ENCODE measurements at places on chromosomes 6 and 20.

DNA sequence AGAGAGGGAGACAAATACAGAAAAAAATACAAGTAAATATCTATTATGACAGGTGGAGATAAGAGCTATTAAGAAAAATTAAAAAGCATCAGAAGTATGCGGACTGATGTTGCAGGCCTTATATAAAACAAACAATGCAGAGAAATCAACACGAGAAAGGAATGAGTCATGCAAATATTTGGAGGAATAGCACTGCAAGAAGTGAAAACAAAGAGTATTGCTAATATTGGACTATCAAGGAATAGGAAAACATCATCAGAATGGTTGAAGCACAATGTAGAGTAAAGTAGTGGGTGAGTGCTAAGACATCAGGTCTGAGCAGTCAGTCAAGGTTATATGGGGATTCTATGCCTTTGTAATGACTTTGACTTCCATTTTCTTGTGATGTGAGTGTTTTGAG, 657.5 kb upstream of the GJE1 start:
- DNase-seq, result no peak

- no peak for DNase-seq
Measured at GRCh38 chr20:46955601-46956556, 61.2 kb downstream of the EYA2 start.

- peak; percentile 84 for DNase-seq
Measured at GRCh38 chr20:45290677-45291355, 15.8 kb upstream of the RBPJL start.

DNA sequence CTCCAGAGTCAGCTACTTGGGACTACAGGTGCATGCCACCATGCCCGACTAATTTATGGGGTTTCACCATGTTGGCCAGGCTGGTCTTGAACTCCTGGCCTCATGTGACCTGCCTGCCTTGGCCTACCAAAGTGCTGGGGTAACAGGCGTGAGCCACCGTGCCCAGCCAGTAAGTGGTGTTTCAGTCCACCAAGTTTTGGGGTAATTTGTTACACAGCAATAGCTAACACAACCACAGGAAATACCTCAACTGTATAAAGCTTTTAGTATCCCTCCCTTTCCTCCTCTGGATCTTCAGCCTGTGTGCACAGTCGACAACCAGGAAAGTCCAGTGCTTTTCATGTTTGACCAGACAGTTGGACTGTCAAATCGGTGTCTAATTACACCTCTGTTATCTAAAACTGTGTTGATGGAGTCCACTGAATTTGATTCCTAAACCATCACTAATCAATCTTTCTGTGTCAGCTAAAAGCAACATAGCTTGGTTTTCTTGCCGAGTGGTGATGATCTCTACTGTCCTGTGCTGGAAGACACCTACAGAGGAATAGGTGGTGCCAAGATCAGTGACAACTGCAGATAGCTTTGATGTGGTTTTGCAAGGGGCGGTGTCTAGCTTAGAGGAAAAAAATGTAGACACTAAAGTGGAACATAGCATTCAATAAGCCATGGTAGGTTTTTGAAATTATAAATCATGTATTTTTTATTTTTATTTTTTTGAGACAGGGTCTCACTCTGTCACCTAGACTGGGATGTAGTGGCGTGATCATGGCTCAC, 22.2 kb upstream of the ZBTB2 start:
- no peak for DNase-seq

GRCh38 chr6:44967481-44967880, 360.6 kb upstream of the RUNX2 start:
- no peak for DNase-seq

- no peak for DNase-seq
Measured at GRCh38 chr20:59014680-59015389, 4.4 kb upstream of the TUBB1 start.

GRCh38 chr20:55365745-55366144, 639.6 kb downstream of the CBLN4 start:
- DNase-seq, result no peak

DNA sequence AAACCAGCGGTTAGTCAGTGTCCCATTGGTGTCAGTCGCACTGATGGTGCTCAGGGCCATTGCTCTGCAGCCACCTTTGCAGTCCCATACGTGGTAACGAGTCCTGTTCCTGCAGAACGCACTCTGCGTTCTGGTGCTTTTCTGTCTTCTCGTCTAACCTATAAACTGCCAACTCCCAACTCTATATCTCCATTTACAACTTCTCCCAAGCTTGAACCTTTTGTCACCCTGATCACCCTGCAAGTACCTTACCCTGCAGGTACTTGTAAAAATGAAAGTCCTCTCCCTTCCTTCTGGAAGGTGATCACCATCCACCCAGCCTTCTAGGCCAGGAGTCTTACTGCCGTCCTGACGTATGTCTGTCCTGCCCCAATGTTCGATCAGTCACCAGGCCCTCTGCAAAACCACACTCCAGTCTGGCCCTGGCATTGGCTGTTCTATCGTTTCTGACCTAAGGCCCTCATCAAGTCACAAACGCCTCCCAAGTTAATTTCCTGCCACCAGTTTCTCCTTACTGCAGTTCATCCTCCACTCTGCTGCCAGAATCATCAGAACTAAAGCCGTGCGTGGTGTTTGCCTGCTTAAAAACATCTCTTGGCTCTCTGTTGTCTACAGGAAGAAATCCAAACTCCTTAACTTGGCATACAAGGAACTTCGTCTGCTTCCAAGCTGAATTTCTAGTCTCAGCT, 7.9 kb downstream of the RREB1 start:
- no peak for DNase-seq

GRCh38 chr20:18304618-18305017, 16.3 kb downstream of the ZNF133 start:
- no peak for DNase-seq

- no peak for DNase-seq
Measured at GRCh38 chr6:69456086-69456485, 340.7 kb downstream of the LMBRD1 start.

- no peak for DNase-seq
Measured at GRCh38 chr6:166105341-166106075, 62.1 kb downstream of the TBXT start.

GRCh38 chr6:115999235-115999634, 61.5 kb downstream of the FRK start:
- DNase-seq, result no peak

DNA sequence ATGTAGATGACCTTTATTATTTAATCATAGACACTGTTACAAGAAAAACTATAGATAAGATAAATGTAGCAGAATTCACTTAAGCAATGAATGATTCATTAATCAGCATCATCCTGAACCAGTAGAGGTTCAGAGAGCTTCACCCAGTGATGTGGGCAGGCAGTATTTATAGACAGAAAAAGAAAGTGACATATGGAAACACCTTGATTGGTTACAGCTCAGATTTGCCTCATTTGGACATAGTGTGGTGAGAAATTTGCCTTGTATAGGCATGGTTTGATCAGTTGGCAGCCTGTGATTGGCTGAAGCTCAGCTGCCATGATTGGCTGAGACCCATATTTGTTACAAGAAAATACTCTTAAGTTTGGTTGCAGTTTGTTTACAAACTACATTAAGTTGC, 4.6 kb downstream of the C6orf58 start:
- no peak for DNase-seq

DNA sequence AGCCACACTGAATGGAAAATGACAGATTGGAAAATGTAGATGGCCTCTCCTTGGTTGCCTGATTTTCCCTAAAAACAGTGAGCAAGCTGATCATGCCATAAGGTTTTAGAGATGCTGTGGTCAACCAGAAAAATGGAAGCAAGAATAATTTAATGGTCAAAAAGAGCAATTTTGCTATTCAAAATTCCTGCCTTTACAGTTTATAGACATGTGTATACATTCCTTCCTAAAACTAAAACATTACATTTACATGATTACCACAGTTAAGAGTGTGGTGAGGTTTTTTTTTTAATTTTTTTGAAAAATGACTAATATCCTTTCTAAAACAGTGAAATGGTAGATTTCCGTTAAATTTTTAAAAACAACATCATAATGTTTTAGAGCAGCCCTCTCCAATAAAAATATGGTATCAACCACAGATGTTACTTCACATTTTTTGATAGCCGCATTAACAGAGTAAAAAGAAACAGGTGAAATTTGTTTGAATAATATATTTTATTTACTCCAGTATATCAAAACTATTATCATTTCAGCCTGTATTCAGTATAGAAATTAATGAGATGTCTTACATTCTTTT, 407.0 kb upstream of the SOX4 start:
- DNase-seq, result no peak

- no peak for DNase-seq
Measured at GRCh38 chr20:4135385-4136077, 120.2 kb upstream of the RNF24 start.

- DNase-seq, result no peak
Measured at GRCh38 chr6:38567436-38567835, 72.3 kb downstream of the BTBD9 start.

DNA sequence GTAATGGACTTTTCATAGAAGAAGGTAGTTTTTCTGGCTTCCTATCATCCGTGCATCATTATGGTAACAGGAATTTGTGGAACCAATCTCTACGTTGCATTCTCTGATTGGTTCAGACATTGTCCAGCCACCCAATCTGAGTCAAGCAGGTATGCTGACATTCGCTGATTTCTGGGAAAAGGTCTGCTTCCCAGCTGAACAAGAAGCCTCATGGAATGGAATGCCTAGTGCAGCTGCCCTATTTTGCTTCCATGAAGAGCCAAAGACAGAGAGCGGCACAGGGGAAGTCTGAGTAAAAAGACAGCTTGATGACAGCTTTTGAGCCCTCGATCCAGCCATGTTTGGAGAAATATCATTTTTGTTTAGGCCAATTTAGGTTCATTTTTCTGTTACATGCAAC, 38.5 kb upstream of the TXLNB start:
- DNase-seq, result no peak

GRCh38 chr6:84432619-84433018, 205.2 kb upstream of the CEP162 start:
- DNase-seq, result no peak

DNA sequence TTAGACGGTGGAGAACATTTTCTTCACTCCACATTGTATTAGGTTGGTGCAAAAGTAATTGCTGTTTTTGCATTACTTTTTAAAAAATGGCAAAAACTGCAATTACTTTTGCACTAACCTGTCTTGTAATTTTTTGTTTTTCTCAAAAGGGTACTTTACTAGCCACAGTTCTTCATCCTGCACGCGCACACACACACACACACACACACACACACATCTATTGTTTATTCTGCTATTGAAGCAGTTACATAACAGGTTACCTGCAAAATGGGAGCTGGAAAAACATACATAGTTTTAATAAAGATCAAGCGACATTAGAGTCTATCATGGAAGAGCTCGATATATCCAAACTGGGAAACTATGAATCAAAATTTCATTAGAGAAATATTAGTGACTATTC, 235.2 kb downstream of the SIM1 start:
- no peak for DNase-seq

- no peak for DNase-seq
Measured at GRCh38 chr20:48823960-48824498, 3.8 kb downstream of the PREX1 start.

- no peak for DNase-seq
Measured at GRCh38 chr6:139164001-139164400, 29.1 kb downstream of the HECA start.

- DNase-seq, result no peak
Measured at GRCh38 chr20:22729616-22730236, 145.4 kb upstream of the FOXA2 start.

DNA sequence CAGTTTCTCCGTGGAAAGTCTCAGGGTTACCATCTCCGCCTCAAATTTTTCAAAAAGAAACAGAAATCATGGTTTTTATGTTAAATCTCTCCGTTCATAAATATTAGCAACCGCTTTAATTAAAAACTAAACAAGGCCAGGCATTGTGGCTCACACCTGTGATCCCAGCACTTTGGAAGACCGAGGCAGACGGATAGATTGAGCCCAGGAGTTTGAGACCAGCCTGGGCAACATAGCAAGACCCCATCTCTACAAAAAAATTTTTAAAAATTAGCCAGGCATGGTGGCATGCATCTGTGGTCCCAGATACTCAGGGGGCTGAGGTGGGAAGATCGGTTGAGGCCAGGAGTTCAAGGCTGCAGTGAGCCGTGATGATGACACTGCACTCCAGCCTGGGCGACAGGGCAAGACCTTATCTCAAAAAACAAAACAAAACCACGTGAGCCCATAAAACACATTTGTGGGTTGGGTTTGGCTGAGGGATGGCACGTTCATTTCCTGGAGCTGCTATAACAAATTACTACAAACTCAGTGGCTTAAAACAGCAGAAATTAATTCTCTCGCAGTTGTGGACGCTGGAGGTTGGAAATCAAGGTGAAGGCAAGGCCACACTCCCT, 223.2 kb downstream of the ZNF217 start:
- no peak for DNase-seq

DNA sequence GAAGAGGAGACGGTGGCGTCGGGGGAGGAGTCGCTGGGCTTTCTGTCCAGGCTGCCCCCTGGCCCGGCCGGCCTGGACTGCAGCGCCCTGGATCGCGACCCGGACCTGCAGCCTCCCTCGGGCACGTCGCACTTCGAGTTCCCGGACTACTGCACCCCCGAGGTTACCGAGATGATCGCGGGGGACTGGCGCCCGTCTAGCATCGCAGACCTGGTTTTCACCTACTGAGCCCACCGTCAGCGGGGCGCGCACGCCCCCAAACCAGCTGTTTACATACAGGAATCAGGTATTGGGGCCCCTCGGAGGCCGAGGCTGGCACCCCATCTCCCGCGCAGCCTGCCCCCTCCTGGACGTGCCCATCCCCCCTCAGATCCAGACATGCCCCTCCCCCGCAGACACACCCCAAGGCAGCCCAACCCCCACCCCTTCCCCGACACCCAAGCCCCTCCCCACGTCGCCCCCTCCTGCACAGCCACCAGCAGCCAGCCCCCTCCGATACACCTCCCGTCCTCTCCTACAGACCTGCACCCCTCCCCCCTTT, 1.4 kb downstream of the SOX12 start:
- DNase-seq, result peak; percentile 60

DNA sequence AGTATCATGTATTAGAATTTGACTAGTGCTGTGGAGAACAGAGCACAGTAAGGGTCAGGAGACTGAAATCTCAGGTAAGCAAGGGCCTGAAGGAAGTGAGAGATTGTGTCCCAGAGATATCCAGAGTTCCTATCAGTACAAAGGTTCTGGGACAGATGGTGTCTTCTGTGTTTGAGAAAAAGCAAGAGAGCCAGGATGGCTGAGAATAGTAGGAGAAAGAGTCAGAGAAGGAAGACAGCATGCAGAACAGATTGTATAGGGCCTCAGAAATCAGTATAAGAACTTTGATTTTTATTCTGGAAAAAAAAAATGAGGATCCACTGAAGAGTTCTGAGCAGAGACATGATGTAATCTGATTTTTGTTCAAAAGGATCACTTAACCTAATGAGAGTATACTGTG, 74.8 kb upstream of the PLN start:
- no peak for DNase-seq

- peak; percentile 30 for DNase-seq
Measured at GRCh38 chr6:7137335-7138045, 29.7 kb downstream of the RREB1 start.

GRCh38 chr20:43550456-43550855, 8.4 kb upstream of the SGK2 start:
- DNase-seq, result no peak

- DNase-seq, result no peak
Measured at GRCh38 chr6:33828452-33828763, 24.6 kb upstream of the MLN start.

- DNase-seq, result peak; percentile 7
Measured at GRCh38 chr6:11536795-11537194, 754 bp upstream of the TMEM170B start.

Data from nephron progenitor cell (in vitro differentiated cells).